ENCODE measurements at places on chromosomes 1 and 21.

DNA sequence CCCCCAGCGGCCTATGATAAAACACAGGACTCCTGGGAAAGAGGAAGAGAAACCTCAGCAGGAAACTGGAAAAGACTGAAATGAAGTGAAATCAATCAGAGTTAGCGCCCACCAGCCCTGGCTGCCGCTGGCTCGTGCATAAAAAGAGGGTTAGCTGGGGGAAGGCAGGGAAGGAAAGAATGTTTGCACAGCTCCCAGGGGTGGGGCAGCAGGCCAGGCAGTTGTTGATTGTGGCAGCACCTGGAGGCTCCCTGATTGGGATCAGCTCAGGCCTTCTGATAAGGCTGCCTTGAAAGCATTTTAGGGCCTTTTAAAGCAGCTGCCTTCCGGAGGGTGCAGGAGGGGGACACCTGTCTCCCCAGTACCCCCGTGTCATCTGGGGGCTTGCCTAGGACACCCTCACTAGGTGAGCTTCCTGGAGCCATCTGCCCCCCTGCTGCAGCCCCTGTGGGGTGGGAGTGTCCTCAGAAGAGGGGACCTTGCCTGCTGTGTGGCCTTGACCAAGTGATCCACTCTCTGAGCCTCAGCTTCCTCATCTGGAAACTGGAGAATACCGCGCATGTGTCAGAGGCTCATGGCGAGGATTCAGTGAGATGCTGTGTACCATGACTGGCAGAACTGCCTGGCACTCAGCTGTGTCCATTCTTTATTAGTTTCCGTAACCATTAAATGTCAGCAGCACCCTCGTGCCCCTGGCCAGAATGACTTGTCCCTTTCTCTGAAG is 6.6 kb downstream of the EPHB2 start:
- DNase-seq = no peak

DNA sequence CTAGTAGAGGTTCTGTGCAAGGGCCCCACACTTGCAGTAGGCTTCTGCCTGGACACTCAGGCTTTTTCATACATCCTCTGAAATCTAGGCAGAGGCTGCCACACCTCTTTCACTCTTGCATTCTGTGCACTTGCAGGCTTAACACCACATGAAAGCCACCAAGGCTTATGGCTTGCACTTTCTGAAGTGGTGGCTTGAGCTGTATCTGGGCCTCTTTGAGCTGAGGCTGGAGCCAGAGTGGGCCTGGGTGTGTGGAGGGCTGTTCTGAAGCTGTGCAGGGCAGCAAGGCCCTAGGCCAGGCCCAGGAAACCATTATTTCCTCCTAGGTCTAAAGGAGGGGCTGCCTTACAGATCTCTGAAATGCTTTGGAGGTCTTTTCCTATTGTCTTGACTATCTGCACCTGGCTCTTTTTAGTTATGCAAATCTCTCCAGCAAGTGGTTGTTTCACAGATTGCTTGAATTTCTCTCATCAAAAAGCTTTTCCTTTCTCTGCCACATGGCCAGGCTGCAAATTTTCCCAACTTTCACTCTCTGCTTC is 66.2 kb downstream of the TYW3 start:
- DNase-seq = no peak

GRCh38 chr1:66276218-66276617 is 257.7 kb upstream of the SGIP1 start:
- DNase-seq = no peak

DNA sequence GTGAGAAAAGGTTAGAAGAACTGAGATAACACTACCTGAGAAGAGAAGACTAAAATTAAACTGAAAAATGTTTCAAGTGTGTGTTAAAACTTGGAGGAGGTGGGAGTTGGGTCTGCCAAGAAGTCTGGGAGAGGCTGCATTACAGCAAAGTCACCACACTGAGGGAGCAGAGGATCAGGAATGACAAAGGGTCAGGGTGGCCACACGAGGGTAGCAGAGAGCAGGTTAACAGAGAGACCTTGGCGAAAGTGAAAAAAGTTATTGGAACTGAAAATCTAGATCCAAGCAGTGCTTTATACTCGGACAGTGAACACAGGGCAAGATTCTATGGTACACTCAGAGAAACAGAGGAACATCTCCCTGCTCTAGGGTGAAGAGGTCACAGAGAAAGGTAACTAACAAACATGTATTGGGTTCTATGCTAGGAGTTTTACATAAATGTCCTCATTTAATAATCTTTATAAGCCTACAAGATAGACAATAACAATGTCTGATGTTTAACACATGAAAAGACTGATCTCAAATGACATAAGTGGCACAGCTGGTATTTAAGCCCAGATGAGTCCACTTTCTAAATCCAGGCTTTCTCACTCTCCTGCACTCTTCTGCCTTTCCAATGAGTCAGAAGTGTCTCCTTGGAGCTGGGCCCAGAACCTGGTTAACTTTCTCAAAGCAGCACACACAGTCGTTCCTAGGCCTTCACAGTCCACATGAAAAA is 10.3 kb upstream of the CADM3 start:
- peak; percentile 94 for DNase-seq

DNA sequence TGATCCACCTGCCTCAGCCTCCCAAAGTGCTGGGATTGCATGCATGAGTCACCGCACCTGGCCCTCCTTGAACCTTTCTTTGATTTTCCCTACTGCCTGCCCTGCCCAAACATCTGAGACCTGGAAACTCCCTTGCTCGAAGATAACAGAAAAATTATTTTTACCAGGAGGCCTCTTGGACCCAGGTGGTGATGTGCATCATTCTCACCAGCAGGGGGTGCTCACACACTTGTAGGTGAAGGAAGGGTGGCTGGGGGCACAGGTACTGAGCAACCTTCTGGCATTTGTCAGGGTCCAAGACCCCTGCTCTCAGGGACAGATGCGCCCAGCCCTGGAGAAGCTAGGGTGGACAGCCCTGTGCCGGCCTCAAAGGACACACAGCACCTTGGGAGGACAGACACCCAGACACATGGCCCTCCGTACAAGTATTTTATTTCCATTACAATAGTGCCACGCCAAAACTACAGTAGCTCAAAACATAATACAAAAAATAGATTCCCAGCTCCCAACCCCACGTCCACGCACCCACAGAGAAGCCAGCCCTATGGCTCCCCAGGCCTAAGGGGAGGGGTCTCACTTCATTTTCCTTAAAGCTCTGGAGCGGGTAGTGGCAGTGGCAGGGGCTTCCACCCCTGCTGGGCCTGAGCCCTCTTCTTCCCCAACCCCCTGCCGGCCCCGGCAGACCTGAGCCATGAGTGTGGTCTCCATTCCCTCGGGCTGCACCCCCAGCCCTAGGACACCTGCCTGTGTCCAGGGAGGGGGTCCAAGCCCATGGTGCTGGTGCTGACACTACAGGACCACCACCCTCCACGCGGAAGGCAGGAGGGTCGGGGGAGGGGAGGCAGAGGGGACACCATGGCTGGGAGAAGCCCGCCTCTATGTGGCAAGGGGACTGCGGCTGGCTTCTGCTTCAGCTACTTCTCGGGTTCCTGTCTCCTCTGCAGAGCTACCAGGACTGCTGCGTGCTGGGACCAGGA is 40.4 kb upstream of the EIF4G3 start:
- peak; percentile 38 for DNase-seq

GRCh38 chr1:106319612-106320011 is 736.9 kb upstream of the PRMT6 start:
- no peak for DNase-seq

GRCh38 chr1:184896000-184896399 is 78.3 kb downstream of the NIBAN1 start:
- DNase-seq = no peak

GRCh38 chr1:83735526-83735925 is 263.4 kb downstream of the TTLL7 start:
- DNase-seq = no peak

DNA sequence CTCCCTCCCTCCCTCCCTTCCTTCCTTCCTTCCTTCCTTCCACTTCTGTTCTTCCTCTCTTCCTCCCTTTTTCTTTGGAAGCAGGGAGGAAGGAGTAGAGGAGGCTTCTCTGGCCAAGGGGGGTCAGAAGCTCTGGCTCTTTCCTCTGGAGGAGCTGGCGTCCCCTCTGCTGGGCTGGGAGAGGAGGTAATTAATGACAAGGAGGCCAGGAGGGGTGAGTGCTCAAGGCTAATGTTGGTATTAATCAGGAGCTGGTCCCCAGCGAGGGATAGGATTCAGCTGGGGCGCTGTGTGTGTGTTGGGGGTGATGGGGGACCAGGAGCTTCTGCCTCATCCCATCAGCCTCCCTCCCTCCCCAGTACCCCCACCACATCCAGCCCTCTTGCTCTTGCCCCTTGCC is 6.2 kb upstream of the PEAR1 start:
- DNase-seq = no peak

- no peak for DNase-seq
Measured at GRCh38 chr1:113812661-113813135, 422 bp upstream of the RSBN1 start.

GRCh38 chr1:222461941-222462340 is 86.0 kb downstream of the HHIPL2 start:
- no peak for DNase-seq

DNA sequence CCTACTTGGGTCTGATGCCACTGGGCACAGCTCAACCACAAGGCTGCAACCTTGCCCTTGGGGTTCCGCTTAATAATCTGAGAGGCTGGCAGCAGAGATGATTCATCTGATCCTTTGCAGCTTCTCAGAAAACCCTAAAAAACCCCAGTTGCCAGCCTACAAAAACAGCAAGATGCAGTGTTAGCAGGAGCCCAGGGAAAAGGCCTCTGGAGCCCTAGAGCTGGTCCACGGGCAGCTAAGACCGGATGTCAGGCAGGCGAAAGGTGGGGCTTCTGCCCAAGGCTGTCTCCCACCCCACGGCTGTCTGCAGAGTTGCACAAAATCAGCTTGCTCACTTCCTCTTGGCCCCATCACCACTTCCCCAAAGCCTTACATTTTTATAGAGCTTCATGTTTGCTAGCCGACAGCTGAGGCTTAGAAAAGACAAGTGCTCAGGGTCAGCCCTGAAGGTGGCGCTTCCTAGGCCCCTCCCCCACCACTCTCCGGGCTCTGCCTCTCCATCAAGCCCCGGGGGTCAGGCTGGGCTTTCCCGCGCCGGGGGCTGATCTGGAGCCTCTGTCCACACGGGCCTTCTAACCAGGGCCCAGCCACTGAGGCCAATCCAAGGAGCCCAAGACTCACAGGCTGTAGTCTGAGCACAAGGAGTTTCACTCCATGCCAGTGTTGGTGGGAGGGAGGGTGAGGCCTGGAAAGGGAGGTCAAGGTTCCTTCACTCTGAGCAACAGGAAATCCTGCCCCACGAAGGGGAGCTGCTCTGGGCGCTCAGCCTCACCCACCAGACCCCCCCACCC is 4.2 kb upstream of the ADORA3 start:
- peak; percentile 73 for DNase-seq

- DNase-seq = no peak
Measured at GRCh38 chr1:156390469-156391365, 21.7 kb downstream of the RHBG start.

GRCh38 chr1:168317309-168317708 is 36.6 kb downstream of the TBX19 start:
- no peak for DNase-seq

DNA sequence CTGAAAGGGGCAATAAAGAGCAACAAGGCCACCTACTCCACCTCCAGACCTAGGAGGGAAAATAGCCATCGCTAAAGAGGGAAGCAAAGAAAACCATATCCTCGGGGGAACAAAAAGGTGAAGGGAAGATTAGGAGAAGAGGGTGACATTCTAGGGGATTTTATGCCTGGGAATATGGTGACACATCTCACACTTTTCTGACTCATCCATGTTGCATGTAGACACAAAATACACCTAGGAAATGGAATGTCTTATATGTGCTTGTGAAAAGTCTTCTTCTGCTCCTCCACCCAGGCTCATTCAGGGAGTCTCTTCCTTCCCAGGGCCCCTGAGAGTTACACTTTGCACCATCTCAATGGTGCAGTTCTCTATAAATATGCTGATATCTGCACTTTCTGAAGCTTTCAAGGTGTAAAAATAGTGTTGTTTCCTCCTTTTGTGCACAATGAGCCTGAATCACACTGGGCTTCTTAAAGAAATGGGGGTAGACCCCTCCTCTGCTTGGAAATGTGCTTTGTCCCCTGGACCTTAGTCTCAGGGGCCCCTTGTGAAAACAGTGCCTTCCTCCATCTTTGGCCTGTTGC is 195.9 kb downstream of the CYYR1 start:
- DNase-seq = no peak

DNA sequence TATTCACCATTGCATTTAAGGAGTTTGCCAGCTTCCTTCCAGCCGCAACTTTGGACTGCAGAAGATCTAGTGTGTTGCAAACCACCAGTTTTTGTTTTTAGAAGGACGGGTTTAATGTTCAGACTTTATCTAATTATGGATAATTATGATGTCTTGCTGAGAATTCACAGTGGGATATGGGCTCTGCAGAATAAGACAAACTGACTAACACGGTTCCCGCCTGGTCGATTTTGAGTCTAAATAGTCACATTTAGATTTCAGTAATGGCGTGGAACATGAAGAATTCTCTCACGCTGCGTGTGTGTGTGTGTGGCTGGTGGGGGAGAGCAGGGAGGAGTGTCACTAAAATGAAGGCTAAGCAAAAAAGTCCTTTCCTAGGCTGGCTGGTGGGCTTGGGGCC is 48.5 kb upstream of the DMRTB1 start:
- DNase-seq = no peak

DNA sequence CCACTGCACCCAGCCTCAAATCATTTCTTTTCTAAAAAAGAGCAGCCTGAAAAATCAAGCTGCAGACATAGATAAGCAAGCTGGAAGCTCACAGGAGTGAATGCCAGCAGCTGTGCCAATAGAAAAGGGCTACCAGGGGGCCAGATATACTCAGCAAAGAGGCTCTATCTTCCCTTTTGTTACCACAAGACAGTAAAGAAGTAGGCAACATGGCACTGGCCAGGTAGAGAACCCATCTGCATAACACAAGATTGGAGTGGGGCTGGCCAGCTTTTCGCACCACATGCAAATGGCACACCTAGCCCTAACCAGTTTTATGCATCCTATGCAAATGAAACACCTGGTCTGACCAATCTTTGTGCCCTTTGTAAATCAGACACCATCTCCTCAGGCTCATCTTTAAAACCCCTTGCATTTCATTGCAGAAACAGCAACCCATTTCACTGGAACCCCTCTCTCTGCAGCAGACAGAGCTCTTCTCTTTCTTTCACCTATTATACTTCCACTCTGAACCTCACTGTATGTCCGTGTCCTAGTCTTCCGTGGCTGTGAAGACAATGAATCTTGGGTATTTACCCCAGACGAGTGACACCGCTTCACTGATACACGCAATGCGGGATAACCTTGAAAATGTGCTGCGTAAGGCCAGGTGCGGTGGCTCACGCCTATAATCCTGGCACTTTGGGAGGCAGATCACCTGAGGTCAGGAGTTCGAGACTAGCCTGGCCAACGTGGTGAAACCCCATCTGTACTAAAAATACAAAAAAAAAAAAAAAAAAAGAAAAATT is 15.1 kb downstream of the CASP9 start:
- DNase-seq = no peak

DNA sequence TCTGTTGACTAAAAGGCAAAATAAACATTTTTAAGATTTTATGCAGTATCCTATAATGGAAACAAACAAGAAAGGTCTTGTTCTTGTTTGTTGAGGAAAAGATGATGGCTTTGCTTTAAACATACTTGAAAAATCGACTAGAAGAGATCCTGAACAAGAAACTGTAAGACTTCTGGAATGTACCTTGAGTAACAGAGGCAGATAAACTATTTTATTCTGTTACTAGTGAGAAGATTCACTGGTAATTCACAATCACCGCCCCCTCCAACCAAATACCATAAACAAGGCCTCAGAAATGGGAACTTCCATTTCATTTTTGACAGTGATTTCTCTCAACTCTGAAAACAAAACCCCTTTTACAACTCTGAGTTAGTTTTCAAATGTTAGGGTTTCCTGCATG is 18.1 kb downstream of the TSEN15 start:
- peak; percentile 80 for DNase-seq

Measured in iris pigment epithelial cell (primary cell).